Upper lobe of left lung (tissue), 6 donors: ENCODE measurements at places on chromosomes 6 and 20.

GRCh38 chr6:46555129-46555528, 63.9 kb upstream of the RCAN2 start:
- DNase-seq: no peak

DNA sequence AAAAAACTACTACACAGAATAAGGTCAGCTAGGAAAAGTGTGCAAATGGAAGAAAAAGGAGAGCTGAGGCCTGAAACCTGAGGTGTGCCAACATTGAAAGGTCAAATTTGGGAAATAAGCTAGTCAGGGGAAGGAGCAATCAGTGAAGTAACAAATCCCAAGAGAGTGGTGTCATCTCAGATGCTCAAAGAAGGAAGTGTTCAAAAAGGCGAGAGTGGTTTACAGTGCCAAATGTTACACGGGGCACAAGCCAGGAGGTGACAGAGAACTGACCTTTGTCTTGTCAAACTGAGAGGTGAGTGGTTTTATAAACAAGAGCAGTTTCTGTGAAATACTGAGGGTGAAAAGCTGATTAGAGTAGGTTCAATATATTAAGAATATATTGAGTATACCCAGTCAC, 83.0 kb upstream of the TCF21 start:
- no peak for DNase-seq

DNA sequence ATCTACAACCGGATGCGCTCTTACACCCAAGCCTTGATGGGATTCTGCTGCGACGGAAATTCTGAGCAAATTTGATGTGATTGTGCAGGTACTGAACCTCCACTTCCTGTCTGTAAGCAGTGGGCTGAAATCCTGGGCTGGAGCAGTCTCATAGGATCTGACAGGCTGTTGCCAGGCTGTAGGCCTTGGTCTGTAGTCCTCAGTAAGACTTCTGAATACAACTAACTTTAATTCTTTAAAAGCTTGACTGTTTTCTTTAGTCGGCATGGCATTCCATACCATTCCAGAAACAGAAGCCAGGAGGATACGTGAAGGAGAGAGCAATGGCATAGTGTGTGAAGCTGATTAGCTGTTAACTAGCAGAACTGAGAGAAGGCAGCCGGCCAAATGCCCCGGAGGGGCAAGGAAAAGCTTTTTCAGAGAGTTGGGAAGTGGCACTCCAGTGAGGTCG, 68.3 kb downstream of the ADTRP start:
- no peak for DNase-seq

DNA sequence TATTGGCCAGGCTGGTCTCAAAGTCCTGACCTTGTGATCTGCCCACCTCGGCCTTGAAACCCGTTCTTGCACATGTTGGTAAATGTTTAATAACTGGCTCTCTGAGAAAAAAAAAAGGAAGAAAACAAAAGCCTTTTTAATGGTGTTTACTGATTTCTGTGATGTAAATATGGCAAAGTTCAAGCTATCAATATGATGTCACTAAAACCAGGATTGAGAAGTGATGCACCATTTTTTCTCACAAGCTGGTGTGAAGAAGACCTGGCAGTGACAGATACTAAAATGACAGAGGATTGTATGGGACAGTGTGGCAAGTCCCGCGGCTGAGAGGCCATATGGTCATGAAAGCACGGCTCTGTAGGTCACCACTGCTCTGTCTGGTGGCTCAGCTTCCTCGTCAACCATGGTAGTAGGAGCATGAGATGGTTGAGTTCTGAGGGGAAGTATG, 196.3 kb upstream of the SUPT3H start:
- no peak for DNase-seq

- DNase-seq: no peak
These were observed 106.0 kb upstream of the CDH4 start for GRCh38 chr20:61146023-61146422.

DNA sequence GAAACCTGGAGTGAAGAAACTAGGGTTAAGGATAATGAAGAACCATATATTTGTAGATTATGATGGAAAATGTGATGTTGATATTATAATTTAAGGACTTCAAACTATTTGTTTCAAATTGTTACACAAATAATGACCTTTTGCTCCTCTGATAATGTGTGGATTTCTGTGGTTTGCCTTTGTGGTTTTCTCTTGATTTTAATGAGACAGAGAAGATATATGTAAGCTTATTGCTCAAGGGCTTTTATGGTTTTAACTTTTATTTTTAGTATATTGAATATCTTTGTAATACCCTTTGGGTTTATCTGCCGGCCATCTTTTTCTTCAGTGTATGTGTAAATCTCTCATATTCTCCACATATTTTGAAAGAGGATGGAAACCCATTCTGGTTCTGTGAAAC, 362.3 kb downstream of the RIMS1 start:
- no peak for DNase-seq
